ENCODE measurements at places on chromosomes 5 and 9.

GRCh38 chr5:61866930-61867329, 439.1 kb upstream of the KIF2A start:
- no peak for DNase-seq

DNA sequence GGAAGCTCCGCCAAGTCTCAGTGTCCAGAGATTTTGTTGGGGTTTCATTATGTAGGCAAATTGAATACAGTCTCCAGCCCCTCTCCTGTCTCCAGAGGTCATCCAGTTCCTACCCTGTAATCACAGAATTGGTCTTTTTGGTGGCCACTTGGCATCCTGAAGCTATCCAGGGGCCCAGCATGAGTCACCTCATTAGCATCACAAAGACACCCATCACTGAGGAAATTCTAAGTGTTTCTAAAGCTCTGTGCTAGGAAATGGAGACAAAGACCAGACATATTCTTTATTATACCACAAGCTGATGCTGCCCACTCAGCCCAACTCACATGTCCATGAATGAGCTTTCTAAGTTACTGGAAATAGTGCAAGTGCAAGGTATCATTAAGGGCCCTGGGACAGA, 229.9 kb downstream of the DOCK8 start:
- no peak for DNase-seq

- DNase-seq: no peak
Observed at GRCh38 chr9:27108981-27109541, at the start of gene TEK. Gene TEK, plus strand, starts transcription at chr9:27109225. Its CDS starts 366 bp downstream, at chr9:27109591.

- DNase-seq: no peak
Observed at GRCh38 chr5:31531543-31531887, 378 bp downstream of the DROSHA start.

DNA sequence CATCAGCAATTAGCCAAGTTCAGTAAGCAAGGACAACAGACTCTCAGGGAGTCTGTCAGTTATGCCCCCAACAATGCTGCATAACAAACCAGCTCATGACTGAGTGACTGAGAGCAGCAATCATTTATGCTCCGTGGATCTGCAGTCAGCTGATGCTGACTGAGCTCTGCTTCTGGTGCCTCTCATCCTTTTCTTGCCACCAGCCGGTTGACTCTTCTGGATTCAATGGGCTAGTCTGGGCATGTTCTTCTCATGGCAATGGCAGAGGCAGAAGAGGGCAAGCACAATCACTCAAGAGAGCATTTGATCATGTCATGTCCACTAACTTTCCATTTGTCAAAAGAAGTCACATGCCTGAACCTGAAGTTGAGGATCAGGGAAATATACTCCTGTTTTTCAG, 157.0 kb upstream of the NTRK2 start:
- DNase-seq: no peak

GRCh38 chr5:14449052-14449661, 132.4 kb upstream of the OTULINL start:
- DNase-seq: no peak

- DNase-seq: no peak
Observed at GRCh38 chr5:131994533-131995226, 16.8 kb downstream of the ACSL6 start.

DNA sequence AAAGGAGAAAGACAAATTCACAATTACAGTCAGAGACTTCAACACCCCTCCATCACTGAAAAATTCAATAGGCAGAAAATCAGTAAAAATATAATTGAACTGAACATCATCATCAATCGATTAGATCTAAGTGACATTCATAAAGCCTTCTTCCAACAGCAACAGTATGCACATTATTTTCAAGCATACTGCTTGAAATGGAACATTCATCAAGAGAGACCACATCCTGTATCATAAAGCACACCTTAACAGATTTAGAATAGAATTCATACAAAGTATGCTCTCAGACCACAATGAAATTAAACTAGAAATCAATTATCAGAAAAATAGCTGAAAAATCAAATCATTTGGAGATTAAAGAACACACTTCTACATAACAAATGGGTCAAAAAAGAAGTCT, 39.1 kb downstream of the ERMP1 start:
- DNase-seq: no peak

- no peak for DNase-seq
Observed at GRCh38 chr9:14517154-14517906, 175.9 kb downstream of the ZDHHC21 start.
